Smooth muscle cell of the coronary artery (primary cell): ENCODE measurements at places on chromosomes 4 and X. TPM values are rescaled to one million over a fixed set of nuclear protein-coding genes. Genes with fewer than 3 reads are reported as not detected.

SMIM10L2A gene
- total RNA-seq: 0.08 and 0.35 TPM in 2 replicates

DCAF12L2 gene
- total RNA-seq: 0.12 TPM in 1 of 2 replicates, not detected in the other

MFAP3L gene
- 2.6 and 14.2 TPM in 2 replicates for total RNA-seq

SORBS2 gene
- 4.8 and 24.0 TPM in 2 replicates for total RNA-seq

SH3BP2 gene
- 6.7 and 19.2 TPM in 2 replicates for total RNA-seq

NBDY gene
- 3.0 and 4.0 TPM in 2 replicates for total RNA-seq

SOWAHB gene
- not detected in 2 replicates for total RNA-seq

COX7B2 gene
- total RNA-seq: not detected in 2 replicates

AR gene
- total RNA-seq: 2.7 and 3.2 TPM in 2 replicates

SMR3B gene
- total RNA-seq: not detected in 2 replicates

IL15 gene
- total RNA-seq: 0.75 and 6.9 TPM in 2 replicates

GPR119 gene
- total RNA-seq: not detected in 2 replicates

ITM2A gene
- total RNA-seq: 1.6 TPM in 1 of 2 replicates, not detected in the other

CPZ gene
- 0.98 and 33.7 TPM in 2 replicates for total RNA-seq

NR3C2 gene
- 0.75 and 1.5 TPM in 2 replicates for total RNA-seq

CT45A10 gene
- total RNA-seq: not detected in 2 replicates

TSPAN7 gene
- 0.23 TPM in 1 of 2 replicates, not detected in the other for total RNA-seq

SPANXB1 gene
- not detected in 2 replicates for total RNA-seq

ZMYM3 gene
- total RNA-seq: 5.1 and 10.4 TPM in 2 replicates

AFM gene
- not detected in 2 replicates for total RNA-seq

APBB2 gene
- 39.9 and 70.1 TPM in 2 replicates for total RNA-seq

TLL1 gene
- 0.08 and 0.12 TPM in 2 replicates for total RNA-seq

RPL9 gene
- 579 and 2,607 TPM in 2 replicates for total RNA-seq

RPA4 gene
- total RNA-seq: 0.45 and 1.4 TPM in 2 replicates

HSPA4L gene
- total RNA-seq: 2.3 and 8.1 TPM in 2 replicates

PAPSS1 gene
- 70.8 and 124 TPM in 2 replicates for total RNA-seq

SYTL4 gene
- 1.7 and 20.6 TPM in 2 replicates for total RNA-seq

C4orf51 gene
- total RNA-seq: not detected in 2 replicates

TMSB15C gene
- total RNA-seq: 0.35 and 3.1 TPM in 2 replicates

DUSP21 gene
- total RNA-seq: not detected in 2 replicates

RHOXF2 gene
- not detected in 2 replicates for total RNA-seq

GC gene
- not detected in 2 replicates for total RNA-seq

SLITRK4 gene
- 0.15 and 1.3 TPM in 2 replicates for total RNA-seq

TXK gene
- 0.08 TPM in 1 of 2 replicates, not detected in the other for total RNA-seq

GPRASP1 gene
- total RNA-seq: 1.5 and 6.2 TPM in 2 replicates

H2BW2 gene
- total RNA-seq: not detected in 2 replicates

WDR17 gene
- 0.15 and 2.9 TPM in 2 replicates for total RNA-seq

ARL9 gene
- total RNA-seq: 0.08 and 0.12 TPM in 2 replicates

SLC10A6 gene
- total RNA-seq: 0.12 TPM in 1 of 2 replicates, not detected in the other

MAML3 gene
- 0.82 and 1.1 TPM in 2 replicates for total RNA-seq

RTL5 gene
- 0.83 and 3.3 TPM in 2 replicates for total RNA-seq

CFP gene
- total RNA-seq: 0.12 and 0.15 TPM in 2 replicates

KLB gene
- total RNA-seq: not detected in 2 replicates

UBA1 gene
- 106 and 131 TPM in 2 replicates for total RNA-seq

PROM1 gene
- 0.08 TPM in 1 of 2 replicates, not detected in the other for total RNA-seq

HMGB3 gene
- total RNA-seq: 3.6 and 13.8 TPM in 2 replicates

TET2 gene
- total RNA-seq: 3.4 and 6.2 TPM in 2 replicates

PNMA6A gene
- 0.68 and 2.2 TPM in 2 replicates for total RNA-seq

PABPC1L2A gene
- total RNA-seq: not detected in 2 replicates

PCDH7 gene
- total RNA-seq: 0.23 and 10.3 TPM in 2 replicates

FAM47E gene
- total RNA-seq: 0.45 and 1.9 TPM in 2 replicates

SOD3 gene
- 5.8 and 66.9 TPM in 2 replicates for total RNA-seq

FDCSP gene
- total RNA-seq: not detected in 2 replicates

BEX5 gene
- total RNA-seq: 0.30 TPM in 1 of 2 replicates, not detected in the other

NUDT10 gene
- 0.35 and 1.1 TPM in 2 replicates for total RNA-seq

SNCA gene
- total RNA-seq: 0.23 and 0.35 TPM in 2 replicates

FAT1 gene
- total RNA-seq: 167 and 434 TPM in 2 replicates
